ENCODE measurements at places on chromosomes 6 and 20.

GRCh38 chr6:119647309-119647708, 297.7 kb upstream of the MAN1A1 start:
- peak; percentile 74 for DNase-seq

DNA sequence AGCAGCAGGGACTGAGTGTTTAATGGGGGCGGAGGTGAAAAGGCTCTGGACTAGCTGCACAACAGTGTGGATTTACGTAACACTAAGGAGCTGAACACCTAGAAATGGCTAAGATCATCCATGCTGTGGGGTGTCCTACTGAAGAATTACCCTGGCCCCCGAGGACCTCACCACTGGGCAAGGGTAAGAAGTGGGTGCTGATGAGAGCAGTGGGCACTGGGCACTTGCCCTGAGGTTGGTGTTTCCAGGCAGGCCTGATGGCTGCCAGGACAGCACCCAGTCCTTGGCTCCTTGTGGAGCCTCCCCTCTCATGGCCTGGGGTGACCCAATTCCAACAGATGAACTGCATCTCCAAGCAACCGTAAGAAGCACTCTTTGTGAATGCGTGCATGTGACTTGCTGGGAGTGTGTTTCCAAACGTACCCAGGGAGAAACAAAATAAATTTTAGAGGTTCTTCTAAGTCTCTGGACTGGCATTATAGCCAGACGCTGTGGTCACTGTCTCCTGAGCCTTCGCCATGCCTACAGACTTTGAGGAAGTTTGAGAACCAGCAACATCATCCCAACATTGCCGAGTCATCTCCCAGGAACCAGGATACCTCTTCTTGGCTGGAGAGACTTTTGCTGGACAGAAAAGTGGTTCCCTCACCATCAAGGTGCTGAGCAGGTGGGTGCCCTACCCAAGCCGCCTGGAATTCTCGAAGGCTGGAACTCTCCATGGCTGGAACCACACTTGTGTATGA, 245.9 kb downstream of the ERMARD start:
- DNase-seq = no peak

GRCh38 chr6:138577151-138577915, 78.0 kb upstream of the NHSL1 start:
- peak; percentile 35 for DNase-seq

DNA sequence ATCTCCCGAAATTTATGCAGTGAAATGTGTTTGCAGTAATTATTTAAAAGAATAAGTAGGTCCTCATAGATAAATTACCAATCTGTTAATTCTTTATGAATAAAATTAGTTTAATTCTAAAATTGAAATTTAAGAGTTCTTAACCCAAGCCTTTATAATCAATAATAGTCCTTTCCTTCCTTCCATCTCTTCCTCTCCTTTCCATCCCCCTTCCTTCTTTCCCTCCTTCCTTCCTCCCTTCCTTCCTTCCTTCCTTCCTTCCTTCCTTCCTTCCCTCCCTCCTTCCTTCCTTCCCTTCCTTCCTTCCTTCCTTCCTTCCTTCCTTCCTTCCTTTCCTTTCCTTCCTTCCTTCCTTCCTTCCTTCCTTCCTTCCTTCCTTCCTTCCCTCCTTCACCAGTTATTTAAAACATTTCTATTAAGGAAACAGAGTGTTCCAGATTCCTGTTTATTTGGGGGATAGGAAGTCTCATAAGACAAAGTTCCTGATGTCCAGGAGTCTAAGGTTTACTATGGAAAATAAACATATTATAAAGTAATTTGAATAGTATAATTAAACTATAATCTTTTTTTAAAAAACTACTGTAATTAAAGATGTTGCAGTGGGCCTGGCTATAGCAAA, 285.3 kb upstream of the NOX3 start:
- no peak for DNase-seq

GRCh38 chr20:49924247-49924646, 8.9 kb upstream of the SPATA2 start:
- no peak for DNase-seq
